CD4-positive, alpha-beta T cell treated with Interferon alpha-2 for 1 hour (primary cell): ENCODE measurements at places on chromosomes 2 and 18.

DNA sequence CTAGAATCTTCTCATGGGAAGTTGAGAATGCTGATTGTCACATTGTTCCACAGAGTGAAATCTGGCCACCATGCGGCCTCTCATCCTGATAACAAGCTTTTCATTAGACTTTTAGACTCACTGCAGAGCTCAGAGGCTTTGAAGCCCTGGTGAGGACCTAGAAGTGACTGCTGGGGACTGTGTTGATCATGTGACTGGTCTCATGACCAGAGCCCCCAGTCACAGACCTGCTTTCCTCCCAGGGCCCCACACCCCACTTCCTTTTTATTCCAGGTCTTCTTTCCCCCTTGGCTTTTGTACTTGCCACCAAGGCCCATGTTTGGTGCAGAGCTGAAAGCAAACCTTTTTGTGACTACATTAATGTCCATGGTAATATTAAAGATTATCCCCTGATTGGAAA lies 45.2 kb downstream of the PRKCE start:
- DNase-seq: no peak

DNA sequence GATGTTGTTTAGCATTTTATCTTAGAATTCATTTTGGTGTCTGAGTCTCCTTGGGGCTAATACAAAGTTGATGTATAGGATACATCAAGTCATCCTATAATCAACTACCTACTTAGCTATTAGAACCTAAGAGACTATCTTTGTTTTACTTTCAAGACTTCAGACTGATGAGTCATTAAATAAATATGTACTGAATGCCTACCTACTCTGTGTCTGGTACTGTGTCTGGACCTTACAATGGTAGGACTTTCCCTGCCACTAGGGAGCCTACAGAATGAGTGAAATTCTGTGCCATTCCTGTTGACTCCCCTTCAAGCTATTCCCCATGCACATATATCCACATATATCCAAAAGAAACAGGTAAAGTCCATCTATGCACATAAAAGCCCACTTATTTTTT lies 114.5 kb downstream of the ERBB4 start:
- DNase-seq: no peak

GRCh38 chr2:16005816-16006536 lies 65.6 kb downstream of the MYCN start:
- no peak for DNase-seq

GRCh38 chr2:69456950-69457445 lies 19.8 kb upstream of the NFU1 start:
- DNase-seq: no peak

GRCh38 chr2:38294597-38294996 lies 82.5 kb downstream of the ATL2 start:
- no peak for DNase-seq

- DNase-seq: no peak
These were observed 589.6 kb upstream of the KLHL29 start for GRCh38 chr2:22795287-22795866.

- peak; percentile 58 for DNase-seq
These were observed 20.8 kb downstream of the RASGRP3 start for GRCh38 chr2:33497221-33497650.

- DNase-seq: peak; percentile 72
These were observed 954 bp upstream of the CTDSP1 start for GRCh38 chr2:218398437-218399390.

DNA sequence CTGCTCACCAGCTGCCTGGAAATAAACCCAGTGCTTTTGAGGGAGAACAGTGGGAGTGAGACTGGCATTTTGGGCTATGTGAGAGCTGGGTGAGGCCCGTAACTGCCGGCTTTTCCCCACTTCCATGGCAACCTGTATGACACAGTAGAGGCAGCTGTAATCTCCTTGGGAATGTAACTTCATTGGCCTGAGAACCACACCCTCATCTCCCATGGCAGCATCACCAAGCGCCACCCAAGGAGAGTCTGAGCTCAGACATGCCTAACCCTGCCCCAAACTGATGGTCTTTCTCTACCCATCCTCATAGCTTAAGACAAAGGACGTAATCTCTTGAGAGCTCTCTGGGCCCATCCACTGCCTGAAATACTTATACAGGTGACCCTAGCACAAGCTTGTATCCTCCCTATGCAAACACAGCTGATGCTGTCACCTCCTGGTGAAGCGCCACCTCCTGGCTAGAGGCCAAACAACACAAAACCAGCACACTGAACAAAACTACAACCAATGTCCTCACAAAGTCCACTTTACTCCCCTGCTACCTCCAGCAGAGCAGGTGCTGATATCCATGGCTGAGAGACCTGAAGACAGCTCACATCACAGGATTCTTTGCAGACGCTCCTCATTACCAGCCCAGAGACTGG lies 763.4 kb upstream of the NRXN1 start:
- no peak for DNase-seq

- DNase-seq: no peak
These were observed 515.6 kb downstream of the ERBB4 start for GRCh38 chr2:212022966-212023365.

GRCh38 chr18:24398540-24398939 lies 916 bp upstream of the OSBPL1A start:
- DNase-seq: no peak

DNA sequence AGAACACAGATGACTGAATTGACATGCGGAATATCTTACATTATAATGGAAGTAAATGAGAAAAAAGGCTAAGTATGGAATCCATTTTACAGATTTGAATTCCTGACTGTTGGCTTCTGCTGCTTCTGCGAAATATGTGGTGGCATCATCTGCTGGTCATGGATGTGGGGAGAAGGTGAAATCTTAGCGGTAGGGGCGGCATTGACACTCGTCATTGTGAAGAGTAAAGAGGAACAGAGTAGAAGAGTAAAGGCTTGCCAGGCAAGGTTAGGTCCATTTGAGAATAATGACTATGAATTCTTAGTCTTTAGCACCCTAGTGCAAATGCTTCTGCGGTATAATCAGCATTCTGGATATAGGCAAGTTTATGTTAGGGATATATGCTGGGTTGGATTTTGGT lies 32.4 kb downstream of the ACTR3 start:
- no peak for DNase-seq

GRCh38 chr2:6525475-6525964 lies 340.2 kb downstream of the CMPK2 start:
- DNase-seq: no peak

DNA sequence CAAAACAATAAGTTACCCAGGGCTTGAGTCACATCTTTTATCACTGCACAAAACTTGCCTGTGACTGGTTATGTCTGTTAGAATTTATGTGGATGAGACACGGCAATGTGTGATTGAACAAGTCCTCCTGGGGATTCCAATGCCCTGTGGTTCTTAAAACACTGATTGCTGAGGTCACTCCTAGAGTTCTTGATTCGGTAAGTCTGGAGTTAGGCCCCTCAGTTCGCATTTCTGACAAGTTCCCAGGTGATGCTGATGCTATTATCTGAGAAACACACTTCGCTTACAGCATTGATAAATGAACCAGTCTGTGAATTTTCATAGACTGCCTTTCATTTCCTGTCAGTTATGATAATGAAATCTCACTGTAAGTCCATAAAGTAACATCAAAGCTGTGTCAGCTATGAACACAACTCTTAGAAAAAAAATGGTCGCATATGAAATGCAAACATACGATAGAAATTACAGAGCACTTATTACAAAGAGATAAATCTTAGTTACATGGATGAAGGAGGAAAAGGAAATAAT lies 214.0 kb downstream of the DLGAP1 start:
- no peak for DNase-seq

- DNase-seq: peak; percentile 69
These were observed 1.2 kb downstream of the STK17B start for GRCh38 chr2:196170213-196170605.

GRCh38 chr2:123906361-123906760 lies 118.7 kb upstream of the CNTNAP5 start:
- DNase-seq: no peak

DNA sequence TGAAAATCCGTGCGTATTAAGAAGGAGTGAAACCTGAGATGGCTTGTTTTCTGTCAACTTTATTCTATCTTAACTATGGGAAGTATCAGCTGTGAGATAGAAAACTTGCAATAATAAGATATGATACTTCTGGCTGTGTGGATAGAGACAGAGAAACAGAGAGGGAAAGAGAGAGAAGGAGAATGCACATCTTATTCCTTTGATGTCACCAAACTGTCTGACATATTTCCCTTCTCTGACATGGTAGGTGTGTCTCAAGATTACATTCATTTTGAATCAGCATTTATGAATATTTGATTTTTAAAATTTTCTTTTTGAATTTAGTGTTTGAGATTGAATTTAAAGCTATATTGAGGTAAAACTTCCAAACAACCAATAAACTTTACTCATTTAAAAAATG lies 69.4 kb downstream of the CDC42EP3 start:
- DNase-seq: peak; percentile 30

- DNase-seq: no peak
These were observed 152.3 kb downstream of the PAX3 start for GRCh38 chr2:222146488-222146887.

DNA sequence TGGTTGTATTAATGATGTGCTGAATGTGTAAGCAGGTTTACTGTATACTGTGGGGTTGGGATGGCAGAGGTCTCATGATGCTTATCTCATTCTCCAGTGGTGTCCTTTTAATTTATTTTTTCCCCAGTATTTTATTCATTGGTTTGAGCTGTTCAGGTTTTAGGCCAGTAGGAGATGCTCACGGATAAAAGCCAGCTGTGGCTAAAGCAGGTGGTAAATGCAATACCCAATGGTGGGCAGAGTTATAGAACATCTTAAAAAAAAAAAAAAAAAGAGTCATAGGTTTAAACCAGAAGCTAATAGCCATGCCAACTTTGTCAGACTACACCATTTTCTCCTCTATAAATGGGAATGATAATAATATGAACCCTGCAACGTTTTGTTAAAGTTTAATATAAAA lies 57.8 kb upstream of the NEUROD1 start:
- DNase-seq: no peak

- DNase-seq: peak; percentile 73
These were observed 3.7 kb upstream of the BCL2L11 start for GRCh38 chr2:111116843-111117597.

- no peak for DNase-seq
These were observed 33.4 kb upstream of the ZNF396 start for GRCh38 chr18:35410561-35410960.

DNA sequence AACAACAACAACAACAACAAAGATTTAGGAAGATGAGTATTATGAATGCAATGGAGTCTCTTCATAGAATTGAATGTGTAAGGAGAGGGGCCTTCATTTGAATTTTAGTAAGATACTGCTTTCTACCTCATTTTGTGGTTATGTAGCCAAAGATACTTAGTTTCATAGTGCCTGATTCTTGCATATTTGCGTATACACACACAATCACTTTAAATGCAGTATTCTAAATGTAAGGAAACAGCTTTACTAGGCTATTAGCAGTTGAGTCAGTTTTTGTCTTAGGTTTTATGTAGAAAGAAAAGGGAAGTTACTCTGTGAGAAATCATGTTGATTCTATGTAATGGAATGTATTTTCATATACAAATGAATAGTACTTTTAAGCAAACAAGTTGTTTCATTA lies 80.5 kb downstream of the HAUS1 start:
- DNase-seq: no peak

GRCh38 chr2:136167721-136168475 lies 49.9 kb upstream of the CXCR4 start:
- DNase-seq: no peak

GRCh38 chr2:238996331-238997136 lies 148.6 kb downstream of the TWIST2 start:
- no peak for DNase-seq

GRCh38 chr2:176158186-176158591 lies 1.1 kb downstream of the HOXD3 start:
- DNase-seq: no peak

DNA sequence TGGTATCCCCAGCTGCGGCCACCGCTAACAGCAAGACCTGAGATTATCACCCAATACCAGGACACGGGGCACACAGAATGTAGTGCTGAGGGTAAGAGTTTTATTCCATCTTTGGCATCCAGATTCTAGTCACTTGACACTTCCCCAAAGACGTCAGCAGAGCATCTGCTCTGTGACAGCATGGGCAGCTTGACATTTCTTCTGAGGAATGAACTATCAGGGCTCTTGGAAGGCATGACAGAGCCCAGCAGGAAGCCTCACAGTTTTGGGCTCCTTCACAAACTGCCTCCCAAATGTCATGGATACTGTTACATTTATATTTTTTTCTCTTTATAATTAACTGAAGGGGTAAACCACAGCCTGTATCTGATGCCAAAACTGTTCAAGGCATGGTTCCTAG lies 1010.7 kb downstream of the TDRD15 start:
- no peak for DNase-seq

- no peak for DNase-seq
These were observed 208.2 kb upstream of the CHAC2 start for GRCh38 chr2:53559302-53559966.

- DNase-seq: no peak
These were observed 245.9 kb downstream of the METTL4 start for GRCh38 chr18:2325308-2325849.

DNA sequence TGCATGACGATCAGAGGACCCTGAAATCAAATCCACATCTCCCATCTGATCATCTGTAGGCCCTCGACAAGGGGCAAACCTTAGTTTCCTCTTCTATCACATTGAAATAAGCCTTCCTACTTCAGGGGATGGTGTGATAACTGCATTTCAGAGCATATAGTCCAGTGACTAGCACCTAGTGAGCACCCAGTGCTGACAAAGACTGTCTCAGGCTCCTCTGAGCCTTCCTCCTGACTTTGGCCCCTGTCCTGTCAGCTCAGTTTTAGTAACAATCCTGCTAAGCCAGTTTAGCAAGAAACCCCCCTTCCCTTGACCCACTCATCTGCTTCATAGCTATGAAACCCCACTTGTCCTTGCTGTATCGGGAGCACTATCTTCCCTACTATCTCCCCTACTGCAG lies 304.0 kb downstream of the ALK start:
- no peak for DNase-seq
